Naive thymus-derived CD4-positive, alpha-beta T cell (primary cell): ENCODE measurements at places on chromosomes 12 and 14.

- no peak for DNase-seq
- H3K27ac ChIP-seq: no peak overlapping the region
- H3K27me3 ChIP-seq: no peaks in the 10 kb centered on the region
- no peaks in the 10 kb centered on the region for H3K4me1 ChIP-seq
- no peaks in the 10 kb centered on the region for H3K36me3 ChIP-seq
- no peak overlapping the region for H3K4me3 ChIP-seq
These were observed 54.7 kb upstream of the OTOGL start for GRCh38 chr12:80044694-80045046.

DNA sequence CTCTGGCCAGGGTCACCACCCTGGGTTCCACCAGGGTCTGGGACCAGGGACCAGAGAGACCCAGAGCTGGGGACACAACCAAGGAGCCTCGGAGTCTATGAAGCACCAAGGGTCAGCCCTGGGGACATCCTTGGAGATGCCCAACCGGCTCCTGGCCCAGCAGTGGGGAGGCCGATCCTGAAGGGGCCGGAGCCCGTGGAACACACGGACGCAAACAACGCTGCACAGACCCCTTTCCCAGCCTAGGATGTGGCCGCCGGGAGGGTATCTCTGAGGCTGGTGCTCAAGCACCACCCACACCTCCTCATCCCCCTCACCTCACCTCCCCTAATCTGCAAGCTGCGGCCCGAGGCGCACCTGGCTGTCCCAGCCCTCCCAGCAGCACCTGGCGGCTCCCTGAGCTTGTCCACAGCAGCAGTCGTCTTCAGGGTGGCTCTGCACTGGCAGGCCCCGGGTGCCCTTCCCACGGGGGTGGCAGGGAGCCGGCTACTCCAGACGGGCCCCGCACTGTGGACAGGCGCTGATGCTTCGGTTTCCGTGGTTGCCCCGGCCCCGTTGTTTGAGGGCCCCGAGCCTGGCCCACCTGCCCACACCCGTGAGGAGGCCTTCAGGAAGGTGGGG lies 146.8 kb upstream of the C14orf180 start:
- H3K27me3 ChIP-seq: no peaks in the 10 kb centered on the region
- no peak overlapping the region for H3K4me3 ChIP-seq
- H3K27ac ChIP-seq: no peak overlapping the region
- H3K36me3 ChIP-seq: no peaks in the 10 kb centered on the region
- H3K4me1 ChIP-seq: no peaks in the 10 kb centered on the region

GRCh38 chr14:35338731-35339405 lies 46.7 kb downstream of the PSMA6 start:
- H3K27me3 ChIP-seq: no peaks in the 10 kb centered on the region
- H3K27ac ChIP-seq: no peak overlapping the region
- no peak for DNase-seq
- H3K4me3 ChIP-seq: no peak overlapping the region
- H3K4me1 ChIP-seq: peaks cover 6% of the 10 kb centered on the region

- peak overlapping the region; percentile 99 for H3K27ac ChIP-seq
- peak overlapping the region; percentile 96 for H3K4me3 ChIP-seq
- H3K4me1 ChIP-seq: peaks cover 39% of the 10 kb centered on the region
- no peaks in the 10 kb centered on the region for H3K36me3 ChIP-seq
These were observed 1.2 kb downstream of the KHNYN start for GRCh38 chr14:24430682-24431568.

- H3K36me3 ChIP-seq: no peaks in the 10 kb centered on the region
- no peaks in the 10 kb centered on the region for H3K4me1 ChIP-seq
- no peaks in the 10 kb centered on the region for H3K27me3 ChIP-seq
- no peak overlapping the region for H3K27ac ChIP-seq
- H3K4me3 ChIP-seq: no peak overlapping the region
These were observed 18.3 kb downstream of the SLC17A8 start for GRCh38 chr12:100375038-100375735.

DNA sequence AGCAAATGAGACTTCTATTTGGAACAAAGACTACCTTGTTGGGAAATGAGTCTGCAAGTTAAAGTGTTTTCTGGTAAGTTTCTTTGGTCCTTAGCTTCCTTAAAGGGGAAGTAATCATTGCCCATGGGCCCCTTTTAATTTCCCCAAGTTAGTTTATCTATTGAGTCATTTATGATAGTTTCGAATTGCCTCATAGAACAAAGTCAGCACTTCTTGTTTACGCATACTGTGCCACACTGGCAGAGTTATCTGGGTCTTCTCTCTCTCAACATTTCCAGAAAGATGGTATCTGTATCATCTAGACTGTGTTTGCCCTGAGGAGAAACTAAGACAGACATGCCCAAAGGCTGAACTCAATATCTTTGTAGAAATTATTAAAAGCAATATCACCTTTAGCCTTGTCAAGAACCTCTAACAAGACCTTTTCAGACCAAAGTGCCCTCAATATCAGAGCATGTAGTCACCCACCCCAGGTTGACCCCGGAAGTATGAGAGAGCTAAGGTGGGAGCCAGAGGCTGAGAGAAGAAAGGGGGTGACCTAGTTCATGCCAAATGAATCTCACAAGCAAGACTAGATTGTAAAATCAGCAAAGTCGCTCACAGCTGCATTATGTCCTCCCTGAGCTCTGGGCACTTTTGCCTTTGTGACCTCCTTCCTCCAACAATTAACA lies 40.0 kb downstream of the GPR65 start:
- DNase-seq: no peak
- H3K27ac ChIP-seq: no peak overlapping the region
- no peaks in the 10 kb centered on the region for H3K27me3 ChIP-seq
- H3K4me3 ChIP-seq: no peak overlapping the region
- H3K36me3 ChIP-seq: no peaks in the 10 kb centered on the region
